ENCODE measurements at places on chromosomes 16 and 17.

- DNase-seq = no peak
Measured at GRCh38 chr16:22782314-22782713, 31.6 kb upstream of the HS3ST2 start.

DNA sequence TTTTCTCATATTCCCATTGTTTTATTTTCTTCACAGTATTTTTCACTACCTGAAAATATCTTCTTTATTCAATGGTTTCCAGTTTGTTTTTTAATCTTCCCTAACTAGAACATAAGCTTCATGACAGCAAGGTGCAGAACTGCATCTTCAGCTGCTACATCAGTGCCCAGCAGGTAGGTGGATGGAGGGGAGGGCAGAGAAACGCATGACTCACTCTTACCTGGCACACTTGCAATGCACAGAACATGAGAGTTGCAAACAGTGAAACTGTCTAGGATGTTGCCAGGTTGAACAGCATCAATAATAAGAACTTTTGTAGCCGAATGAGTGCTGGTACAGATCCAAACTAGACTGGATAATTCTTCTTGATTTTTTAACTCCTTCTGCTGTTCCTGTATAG is 127.1 kb downstream of the SPAG9 start:
- DNase-seq = no peak

DNA sequence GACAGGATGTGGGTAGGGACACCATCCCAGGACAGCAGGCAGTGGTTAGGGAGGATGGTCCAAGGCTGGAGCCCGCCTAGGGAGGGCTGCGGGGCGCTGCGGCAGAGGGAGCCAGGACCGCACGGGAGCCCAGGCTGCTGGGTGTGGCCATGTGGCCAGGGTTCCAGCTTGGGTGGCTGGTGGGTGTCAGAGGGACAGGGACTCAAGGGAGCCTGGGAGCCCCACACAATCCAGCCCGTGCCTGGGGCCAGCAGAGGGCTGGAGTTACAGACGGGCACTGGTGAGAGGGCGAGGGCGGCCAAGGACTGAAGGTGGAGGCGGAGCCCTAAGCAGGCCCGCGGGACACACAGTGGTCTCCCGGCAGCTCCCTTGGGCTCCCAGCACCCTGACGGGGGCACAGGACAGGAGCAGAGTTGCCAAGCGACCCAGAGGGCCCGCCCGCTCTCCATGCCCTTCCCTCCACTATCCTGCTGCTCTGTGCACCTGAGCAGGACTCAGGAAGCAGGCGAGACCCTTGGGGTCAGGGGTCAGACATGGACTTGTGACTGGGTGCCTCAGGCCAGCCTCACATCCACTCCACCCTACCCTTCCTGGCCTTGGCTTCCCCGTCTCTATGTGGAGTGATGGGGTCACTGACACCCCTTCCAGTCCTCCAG is 7.1 kb downstream of the MRPL28 start:
- DNase-seq = no peak

- DNase-seq = no peak
Measured at GRCh38 chr17:44848961-44849489, 1.3 kb downstream of the HIGD1B start.

DNA sequence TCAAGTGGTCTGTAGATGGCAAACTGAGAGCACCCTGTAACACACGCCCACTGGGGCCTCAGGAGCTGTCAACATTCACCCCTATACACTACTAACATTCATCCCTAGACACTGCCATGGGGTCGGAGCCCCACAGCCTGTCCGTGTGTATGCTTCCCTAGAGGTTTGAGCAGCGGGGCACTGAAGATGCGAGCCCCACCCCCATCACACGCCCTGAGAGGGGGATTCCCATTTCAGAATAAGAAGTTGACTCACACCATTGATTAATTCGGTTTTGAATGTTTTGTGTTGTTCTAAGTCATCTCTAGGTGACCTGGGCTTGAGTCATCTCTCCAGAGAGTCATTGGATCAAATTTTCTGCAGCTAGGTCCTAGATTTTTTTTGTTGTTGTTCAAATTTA is 37.3 kb upstream of the MMD start:
- no peak for DNase-seq

- no peak for DNase-seq
Measured at GRCh38 chr16:85286066-85286831, 174.0 kb upstream of the CIBAR2 start.

DNA sequence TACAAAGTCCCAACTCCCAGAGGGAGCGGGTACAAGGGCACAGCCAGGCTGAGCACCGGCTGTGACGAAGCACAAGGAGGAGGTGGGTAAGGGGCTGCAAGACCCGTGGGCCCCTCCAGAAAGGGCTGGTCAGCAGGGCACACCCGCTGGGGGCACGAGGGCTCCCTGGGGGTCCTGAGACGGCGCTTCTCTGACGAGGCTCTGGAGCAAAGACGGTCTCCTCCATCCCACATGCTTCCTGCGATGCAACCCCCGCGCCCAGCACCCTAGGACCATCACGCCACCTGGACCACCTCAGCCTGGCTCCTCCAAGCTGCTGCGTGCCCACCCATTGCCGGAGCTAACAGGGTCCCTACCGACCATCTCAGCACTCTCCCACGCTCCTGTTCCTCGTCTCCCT is 8.7 kb downstream of the CCDC57 start:
- no peak for DNase-seq

DNA sequence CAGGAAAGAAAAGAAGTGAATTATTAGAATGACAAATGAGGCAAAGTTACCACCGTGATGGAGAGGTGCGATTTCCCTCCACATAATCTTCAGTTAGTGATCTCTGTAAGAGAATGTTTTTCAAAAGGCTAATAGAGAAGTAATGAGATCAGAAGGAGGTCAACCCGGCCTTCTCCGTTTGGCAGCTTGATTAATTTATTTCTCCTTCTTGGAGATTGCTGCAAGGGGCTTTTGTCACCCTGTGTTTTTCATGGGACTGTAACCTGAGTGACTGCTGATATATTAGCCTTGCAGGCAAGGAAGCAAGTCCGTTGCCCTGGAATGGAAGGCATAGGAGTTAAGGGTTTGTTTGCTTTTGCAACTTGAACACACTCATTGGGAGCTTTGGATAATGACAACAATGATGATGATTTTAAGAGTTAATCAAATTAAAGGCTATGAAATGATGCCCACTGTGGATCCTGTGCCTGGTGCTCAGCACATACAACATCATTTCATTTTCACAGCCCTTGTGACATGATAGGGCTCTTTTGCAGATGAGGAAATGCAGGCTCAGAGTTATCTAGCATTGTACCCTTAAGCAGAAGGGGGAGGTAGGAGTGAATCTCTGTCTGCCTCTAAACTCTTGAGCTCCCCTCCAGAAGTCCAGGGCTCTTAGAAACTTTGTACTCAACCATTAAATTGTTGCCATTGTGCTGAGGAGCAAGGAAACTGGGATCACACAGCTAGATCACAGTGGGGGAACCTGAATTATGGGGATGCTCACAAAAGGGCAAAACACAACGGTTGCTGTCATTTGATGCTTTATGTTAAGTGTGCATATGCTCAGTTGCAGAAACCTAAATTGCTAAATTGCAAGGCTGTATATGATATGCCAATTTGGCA is 226.3 kb downstream of the WWOX start:
- DNase-seq = no peak

GRCh38 chr17:43574896-43575525 is 28.9 kb upstream of the ETV4 start:
- DNase-seq = no peak

- DNase-seq = no peak
Measured at GRCh38 chr17:70028397-70028796, 46.6 kb upstream of the KCNJ16 start.

DNA sequence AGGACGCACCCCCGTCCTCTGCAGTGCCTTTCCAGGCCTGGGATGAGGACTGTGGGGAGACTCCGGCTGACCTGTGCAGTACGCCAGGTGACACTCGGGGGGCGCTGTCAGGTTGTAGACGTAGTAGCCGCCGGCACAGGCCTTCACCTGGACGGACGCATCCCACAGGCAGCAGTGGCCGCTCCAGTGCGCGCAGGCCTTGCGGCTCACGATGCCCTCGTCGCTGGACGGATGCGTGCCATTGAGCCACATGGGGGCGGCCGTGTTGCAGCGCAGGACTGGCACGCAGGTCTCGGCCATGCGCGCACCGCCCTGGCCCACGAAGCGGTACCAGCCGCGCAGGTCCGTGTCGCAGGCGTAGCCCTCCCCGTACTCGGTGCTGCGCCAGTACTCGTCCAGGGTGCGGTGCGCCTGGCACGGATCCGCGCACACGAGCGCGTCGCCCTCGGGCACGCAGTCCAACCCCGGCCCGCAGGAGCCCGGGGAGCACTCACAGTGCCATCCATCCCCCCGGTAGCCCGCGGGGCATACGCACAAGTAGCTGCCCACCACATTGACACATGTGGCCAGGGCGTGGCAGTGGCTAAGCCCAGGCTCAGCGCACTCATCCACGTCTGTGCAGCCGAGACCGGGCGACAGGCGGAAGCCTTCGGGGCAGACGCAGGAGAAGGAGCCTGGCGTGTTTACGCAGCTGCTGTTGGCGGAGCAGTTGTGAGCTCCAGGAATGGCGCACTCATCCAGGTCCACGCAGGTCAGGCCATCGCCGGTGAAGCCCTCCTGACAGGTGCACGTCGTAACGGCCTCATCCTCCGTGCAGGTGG is 3.9 kb downstream of the UMOD start:
- DNase-seq = no peak

GRCh38 chr16:85113913-85114312 is 1.6 kb upstream of the CIBAR2 start:
- DNase-seq = no peak

GRCh38 chr17:44977065-44977464 is 9.0 kb upstream of the C1QL1 start:
- no peak for DNase-seq

- no peak for DNase-seq
Measured at GRCh38 chr17:69423450-69423849, 9.0 kb downstream of the MAP2K6 start.

DNA sequence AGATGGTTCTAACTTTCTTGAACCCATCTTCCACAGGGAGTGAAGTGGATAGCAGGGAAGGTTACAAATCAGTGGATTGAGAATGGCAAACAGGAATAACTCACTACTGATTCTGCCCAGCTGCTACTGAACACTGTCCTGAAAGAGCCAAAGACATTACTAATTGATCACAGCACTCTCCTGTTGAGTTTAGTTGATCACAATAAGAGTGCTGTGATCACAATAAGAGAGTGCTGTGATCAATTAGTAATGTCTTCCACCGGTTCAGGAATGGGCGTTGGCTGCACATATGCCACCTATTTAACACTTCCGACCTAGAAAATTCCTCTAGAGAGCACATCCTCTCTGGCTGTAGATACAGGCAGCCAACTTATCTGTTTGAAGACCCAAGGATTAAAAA is 11.4 kb downstream of the CFAP97D1 start:
- no peak for DNase-seq

DNA sequence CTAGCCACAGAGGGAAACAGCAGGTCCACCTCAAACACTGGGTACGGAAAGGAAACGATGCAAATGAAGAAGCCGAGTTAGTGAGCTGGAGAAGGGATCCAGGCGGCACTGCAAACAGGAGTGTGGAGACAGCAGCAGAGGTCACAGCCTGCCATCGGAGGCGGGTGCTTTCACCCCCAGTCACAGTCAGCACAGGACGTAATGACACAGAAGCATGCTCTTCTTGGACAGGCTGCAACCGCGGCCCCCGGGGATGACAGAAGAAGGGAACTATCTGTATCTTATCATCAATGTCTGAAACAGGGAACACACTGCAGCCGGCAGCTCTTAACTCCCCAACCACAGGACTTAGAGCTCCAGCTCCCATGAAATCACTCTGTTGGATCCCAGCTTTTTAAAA is 16.1 kb upstream of the SLC38A8 start:
- no peak for DNase-seq

GRCh38 chr16:83482545-83483162 is 325.1 kb upstream of the HSBP1 start:
- DNase-seq = no peak

DNA sequence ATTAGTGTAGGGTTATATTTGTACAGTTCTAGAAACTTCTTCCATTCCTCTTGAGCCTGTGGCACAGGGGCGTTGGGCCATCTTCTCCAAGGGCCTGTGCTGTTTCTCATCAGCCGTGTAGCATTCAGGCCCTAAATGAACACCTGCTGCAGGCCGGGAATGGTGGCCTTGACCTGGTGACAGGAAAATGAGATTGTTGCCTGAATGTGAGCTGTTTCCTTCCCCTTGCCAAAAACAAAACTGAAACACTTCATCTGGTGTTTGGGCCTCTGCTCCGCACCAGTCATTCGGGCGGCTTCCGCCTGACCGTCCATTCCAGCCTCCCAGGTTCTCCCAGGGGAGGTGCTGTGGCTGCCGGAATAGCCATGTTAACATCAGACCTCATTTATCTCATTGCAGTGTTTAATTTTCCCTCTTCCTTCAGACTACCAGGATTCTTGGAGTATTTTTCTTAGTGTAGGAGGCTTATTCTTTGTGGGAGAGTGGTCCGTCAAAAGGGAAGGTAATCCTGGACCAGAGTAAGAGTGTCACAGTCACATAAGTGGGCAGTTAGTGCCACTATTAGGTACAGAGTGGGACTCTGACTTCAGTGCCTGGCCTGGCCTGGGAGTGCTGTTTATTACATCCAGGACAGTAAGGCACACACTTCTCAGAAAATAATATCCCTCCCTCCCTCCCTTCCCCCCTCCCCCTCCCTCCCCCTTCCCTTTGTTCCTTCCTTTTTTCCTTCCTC is 61.9 kb downstream of the WWP2 start:
- DNase-seq = peak; percentile 71

- DNase-seq = peak; percentile 61
Measured at GRCh38 chr16:17467923-17468540, 2.7 kb downstream of the XYLT1 start.

GRCh38 chr16:12330946-12331345 is 354.4 kb downstream of the SNX29 start:
- DNase-seq = no peak

GRCh38 chr17:62648956-62649294 is 21.5 kb downstream of the MRC2 start:
- no peak for DNase-seq

DNA sequence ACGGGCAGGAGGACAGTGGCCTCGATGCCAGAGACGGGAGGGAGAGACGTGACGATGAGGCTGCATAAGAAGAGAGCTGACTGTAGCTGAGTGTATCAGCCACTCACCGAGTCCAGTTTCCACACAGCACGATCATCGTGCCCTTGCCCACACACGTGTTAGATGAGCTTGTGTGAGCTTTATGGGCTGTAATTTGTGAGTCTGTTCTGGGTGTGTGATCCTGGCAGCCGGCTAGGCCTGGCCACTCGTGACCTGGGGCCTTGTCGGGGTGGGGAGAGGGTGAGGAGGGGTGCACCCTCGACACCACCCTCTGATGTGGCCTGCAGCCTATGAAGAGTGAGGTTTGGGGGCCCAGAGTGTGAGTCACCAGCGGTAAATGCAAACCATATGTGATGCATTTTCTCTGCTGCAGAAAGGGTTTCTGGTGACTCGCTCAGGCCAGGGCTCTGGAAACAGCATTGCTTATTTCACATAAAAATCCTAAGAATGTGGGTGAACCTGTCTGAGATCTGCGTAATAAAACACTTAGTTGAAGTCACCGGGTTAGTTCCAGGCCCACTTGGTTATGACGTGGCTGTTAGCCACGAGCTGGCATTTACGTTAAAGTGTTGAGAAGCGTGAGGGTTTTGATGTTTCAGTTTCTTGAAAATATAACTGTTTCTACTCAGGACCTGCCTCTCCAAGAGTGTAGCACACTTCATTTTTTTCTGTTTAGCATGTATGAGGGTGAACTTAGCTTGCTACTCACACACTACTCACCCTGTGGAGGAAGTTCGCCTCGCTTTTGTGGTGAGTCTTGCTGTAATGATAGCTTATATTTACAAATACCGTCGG is 4.2 kb downstream of the METRNL start:
- DNase-seq = no peak

GRCh38 chr16:55678161-55678821 is 22.5 kb downstream of the SLC6A2 start:
- no peak for DNase-seq
